ENCODE measurements at places on chromosomes 1 and 21.

DNA sequence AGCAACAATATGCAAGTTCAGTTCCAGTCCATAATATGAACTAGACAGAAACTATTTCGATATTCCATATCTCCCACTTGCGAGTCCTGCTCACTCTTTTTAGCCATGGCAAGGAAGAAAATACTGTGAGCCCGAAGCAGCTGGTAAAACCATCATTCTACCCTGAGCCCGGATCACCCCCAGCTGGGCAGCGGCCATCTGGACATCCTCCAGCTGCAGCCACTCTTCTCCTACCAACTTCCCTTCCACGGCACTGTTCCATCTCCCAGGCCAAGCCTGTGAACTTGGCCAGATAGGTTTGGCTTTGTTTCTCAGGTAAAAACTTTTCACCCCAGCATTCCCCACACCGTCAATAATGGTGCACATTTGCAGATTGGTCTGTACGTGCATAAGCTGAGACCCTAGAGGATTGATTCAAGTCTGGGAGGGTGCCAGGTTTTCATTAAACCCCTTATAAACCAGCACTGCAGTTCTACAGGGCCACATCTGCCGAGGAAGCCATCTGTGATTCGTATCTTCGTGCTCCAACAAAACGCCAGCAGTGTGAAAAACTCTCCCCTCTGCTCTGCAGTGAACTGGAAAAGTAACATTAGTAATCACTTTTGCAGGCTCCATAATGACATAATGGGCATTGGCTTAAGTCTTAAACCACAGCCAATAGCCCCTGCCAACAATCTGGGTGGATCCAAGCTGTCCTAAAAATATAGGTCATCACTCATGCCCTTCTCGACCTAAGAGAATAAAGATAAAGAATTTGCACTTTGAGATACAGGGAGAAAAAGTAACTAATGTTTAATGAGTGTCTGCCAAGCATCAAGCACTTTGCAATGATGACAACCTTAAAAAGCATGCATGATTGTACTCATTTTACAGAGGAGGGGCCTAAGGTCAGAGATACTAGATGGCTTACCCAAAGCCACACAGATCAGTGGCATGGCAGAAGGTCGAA is 205.1 kb downstream of the PLPP3 start:
- DNase-seq, result no peak

DNA sequence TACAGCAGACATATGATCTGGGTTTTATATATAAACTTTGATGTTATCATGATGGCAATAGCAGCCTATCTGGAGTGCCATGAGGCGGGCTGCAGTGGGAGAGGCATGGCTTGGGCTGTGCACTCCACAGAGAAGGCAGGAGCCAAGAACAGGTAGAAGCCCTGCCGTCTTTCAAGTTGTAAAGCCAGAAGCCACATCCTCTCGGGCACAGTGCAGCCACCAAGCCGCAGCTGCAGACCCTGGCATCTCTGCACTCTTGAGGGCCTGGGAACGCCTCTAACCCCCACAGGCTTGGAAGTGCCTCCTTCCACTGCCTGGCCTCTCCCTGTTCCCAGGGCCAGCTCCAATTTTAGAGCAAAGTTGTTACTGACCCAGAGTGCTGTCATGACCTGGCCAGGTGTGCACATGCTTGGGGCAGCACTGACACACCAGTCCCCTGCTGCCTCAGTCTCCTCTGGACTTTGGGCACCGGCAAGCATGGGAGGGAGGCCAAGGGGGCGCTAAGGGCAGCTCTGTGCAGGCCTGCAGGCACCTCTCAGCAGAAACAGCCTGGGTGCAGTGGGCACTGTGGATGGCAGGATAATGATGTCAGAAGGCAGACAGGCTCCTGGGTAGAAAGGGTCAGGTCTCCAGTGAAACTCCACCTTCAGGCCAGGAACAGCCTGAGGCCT is 1619.8 kb upstream of the PRMT6 start:
- no peak for DNase-seq

GRCh38 chr1:153415850-153416570 is at the start of gene S100A7A:
Gene S100A7A (plus strand): TSS chr1:153416520. CDS start chr1:153418083, 1,563 bp downstream.
- no peak for DNase-seq

GRCh38 chr21:26147535-26147934 is 23.0 kb downstream of the APP start:
- no peak for DNase-seq

DNA sequence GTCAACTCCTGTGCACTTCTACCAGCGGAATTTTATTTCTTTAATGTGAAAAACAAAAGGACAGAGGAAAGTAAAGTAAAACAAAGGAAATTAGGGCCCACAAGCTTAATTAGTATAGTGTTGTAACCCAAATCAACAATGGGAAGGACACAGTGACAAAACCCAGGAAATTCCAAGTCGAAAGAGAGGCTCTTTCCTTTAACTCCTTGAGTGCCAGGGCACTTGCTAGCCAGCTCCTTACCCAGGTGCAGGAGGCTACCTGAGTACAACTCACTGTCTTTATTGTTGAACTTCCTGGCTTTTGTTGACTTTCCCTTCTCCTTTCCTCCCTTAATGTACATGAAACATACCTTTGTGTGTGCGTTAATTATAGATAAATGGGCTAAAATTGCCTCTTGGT is 55.0 kb downstream of the PEX14 start:
- DNase-seq, result no peak

GRCh38 chr1:236545621-236546169 is 21.9 kb downstream of the LGALS8 start:
- no peak for DNase-seq

DNA sequence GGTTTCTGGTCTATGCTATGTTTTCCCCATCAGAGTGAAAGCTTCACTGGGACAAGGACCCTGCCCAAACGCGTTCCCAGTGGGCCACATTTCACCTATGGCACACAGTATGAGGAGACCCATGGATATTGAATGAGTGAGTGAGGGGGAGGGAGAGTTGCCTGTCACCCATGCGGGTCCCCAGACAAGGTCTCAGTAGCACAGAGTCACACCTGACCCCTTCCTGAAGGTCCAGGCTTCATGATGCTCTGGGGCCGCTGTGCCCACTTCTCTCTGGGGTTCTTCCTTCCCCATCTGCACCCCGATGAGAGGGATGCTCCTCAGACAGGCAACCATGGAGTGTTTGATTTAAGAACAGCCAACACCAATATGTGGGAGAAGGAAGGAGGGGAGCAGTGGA is 72.3 kb upstream of the CSF3R start:
- no peak for DNase-seq
